Naive thymus-derived CD8-positive, alpha-beta T cell (primary cell): ENCODE measurements at places on chromosomes 1 and 21. TPM values are rescaled to one million over a fixed set of nuclear protein-coding genes. Genes with fewer than 3 reads are reported as not detected.

ANKRD35 gene
- not detected for total RNA-seq

CLCA4 gene
- total RNA-seq = not detected

IGSF9 gene
- total RNA-seq = 0.16 TPM

GRCh38 chr21:36022427-36023091 lies 37.8 kb downstream of the SETD4 start:
- no peak overlapping the region for H3K27ac ChIP-seq
- no peak for DNase-seq
- H3K4me1 ChIP-seq = no peaks in the 10 kb centered on the region
- peaks cover 3% of the 10 kb centered on the region for H3K36me3 ChIP-seq

DNA sequence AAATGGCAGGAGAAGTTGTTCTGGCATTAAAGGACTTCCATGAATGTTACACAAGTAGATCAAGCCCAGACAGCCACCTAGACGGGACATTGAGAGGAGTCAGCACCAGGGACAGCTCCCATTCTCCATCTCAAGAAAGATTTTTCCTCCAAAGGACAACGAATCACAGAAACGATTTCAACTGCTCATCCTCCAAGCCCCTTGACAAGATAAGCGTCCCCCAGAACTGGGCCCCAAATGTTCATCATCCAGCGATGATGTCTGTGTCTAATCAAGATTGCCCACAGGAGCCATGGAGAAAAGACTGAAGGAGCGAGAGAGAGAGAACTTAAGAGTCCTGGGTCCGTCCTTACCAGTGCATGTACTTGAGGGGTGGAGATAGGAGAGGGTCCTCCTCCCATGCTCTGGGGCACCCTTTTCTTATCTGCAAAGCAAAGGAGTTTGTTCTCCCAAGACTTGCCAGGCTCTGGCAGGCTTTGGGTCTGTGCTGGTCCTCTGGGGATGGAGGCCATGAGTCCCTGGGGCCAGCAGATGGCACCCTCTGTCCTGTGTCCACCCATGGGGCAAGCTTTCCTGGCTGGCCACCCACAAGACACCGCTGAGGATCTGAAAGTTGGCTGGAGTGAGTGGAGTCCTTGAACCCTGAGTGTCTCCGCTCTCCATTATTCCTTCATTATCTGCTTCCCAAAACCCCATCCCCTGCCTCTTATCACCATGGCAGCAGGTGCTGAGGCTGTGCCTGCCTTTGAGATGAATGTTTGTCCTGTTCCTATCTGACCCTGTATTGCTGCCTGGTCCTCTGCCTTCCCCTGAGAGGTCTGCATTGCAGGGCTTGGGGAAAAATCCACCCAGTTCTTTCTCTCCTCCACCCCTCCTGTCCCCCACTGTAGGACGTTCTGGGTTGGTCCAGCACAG lies 164.6 kb downstream of the ACTL8 start:
- DNase-seq = no peak
- H3K27me3 ChIP-seq = peaks cover 71% of the 10 kb centered on the region
- H3K4me1 ChIP-seq = no peaks in the 10 kb centered on the region
- H3K27ac ChIP-seq = no peak overlapping the region
- H3K36me3 ChIP-seq = no peaks in the 10 kb centered on the region
